ENCODE measurements at places on chromosomes 3 and 15.

DNA sequence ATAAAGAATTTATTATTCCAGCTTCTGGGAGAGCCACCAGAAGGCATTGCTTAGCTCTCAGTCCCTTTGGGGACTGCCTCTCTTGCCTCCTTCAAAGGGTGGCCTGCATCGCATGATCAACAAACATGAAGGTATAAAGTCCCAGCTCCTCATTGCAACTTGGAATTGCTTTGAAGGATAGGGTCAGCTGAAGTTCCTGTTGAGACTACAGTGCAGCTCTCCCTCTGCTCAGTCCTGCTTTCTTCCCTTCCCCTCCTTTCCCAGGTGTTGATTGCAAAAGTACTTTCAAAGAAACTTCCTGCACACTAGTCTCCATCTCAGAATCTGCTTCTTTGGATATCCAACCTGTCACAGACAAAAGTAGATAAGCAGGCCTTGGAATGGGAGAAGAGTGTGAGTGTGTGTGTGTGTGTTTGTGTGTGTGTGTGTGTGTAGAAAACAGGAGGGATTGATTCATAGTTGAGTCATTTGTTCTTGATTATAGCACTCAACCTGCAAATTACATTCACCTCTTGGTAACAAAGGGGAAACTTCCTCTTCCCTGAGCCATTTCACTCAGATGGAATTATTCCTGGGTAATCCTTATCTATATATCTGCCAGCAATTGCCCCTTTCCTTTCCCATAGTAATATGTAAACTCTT, 13.7 kb downstream of the CCR8 start:
- DNase-seq = no peak

DNA sequence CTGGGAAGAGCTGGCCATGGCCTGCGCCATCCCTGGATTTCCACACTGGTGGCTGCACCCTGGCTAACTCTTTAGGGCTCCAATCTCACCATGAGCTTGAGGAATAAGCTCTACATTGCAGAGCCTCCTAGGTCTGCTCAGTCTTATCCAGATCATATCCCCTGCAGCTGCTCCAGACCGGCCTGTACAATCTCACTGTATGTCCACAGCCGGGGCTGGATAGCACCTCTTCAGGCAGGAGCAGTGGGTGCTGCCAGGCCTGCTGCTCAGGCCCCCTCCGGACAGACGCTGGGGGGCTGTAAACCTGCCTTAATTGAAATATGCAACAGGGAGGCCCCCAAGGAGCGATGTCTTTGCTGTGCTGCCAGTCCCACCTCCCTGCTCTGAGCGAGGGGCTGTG, 15.6 kb downstream of the INSYN1 start:
- DNase-seq = no peak

DNA sequence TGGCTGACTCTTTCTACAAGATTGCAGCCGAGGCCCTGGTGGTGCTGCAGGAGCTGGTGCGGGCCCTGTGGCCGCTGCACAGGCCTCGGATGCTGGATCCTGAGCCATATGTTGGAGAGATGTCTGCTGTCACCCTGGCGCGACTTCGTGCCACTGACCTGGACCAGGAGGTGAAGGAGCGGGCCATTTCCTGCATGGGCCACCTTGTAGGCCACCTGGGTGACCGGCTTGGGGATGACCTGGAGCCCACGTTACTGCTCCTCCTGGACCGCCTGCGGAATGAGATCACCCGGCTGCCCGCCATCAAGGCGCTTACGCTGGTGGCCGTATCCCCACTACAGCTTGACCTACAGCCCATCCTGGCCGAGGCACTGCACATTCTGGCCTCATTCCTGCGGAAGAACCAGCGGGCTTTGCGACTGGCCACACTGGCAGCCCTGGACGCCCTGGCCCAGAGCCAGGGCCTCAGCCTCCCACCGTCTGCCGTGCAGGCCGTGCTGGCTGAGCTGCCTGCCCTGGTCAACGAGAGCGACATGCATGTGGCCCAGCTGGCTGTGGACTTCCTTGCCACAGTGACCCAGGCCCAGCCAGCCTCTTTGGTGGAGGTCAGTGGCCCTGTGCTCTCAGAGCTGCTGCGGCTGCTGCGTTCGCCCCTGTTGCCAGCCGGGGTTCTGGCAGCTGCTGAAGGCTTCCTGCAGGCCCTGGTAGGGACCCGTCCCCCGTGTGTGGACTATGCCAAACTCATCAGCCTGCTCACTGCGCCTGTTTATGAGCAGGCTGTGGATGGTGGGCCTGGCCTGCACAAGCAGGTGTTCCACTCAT, 20.3 kb downstream of the CAND2 start:
- DNase-seq = no peak

- DNase-seq = peak; percentile 82
These were observed 12.0 kb downstream of the FSTL1 start for GRCh38 chr3:120438665-120439370.

DNA sequence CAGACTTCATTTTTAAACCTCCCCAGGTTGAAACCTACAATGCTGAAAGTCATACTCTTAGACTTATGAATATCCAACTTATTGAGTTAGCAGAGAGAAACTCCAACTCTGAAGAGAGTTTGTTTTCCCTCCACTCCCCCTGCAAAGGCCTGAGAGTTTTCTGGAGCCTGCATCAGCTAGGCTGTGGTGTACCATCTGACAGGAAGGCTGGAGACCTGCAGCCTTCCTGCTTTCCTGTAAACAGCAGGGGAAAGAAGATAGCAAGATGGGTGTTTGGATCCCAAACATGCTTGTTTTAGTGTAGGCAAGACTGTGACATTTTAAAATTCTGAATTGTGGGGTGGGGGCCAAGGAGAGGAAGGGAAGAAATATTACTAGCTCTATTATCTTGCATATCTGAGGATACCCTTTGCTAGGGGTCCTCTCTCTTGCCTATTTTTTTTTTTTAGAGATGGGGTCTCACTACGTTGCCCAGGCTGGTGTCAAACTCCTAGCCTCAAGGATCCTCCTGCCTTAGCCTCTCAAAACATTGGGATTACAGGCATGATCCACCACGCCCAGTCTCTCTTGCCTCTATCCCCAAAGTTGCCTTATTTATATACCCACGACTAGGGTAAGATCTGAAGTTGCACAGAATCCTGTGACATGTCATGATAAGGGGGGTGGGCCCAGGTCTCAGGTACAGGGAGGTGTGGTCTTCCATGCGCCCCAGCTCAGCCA, 51.0 kb upstream of the USP3 start:
- no peak for DNase-seq

- DNase-seq = no peak
These were observed 539.2 kb downstream of the VGLL3 start for GRCh38 chr3:86451749-86452148.

- DNase-seq = no peak
These were observed 172.8 kb upstream of the C2CD4B start for GRCh38 chr15:62337934-62338333.

GRCh38 chr15:25690673-25691543, 172.2 kb downstream of the ATP10A start:
- no peak for DNase-seq

DNA sequence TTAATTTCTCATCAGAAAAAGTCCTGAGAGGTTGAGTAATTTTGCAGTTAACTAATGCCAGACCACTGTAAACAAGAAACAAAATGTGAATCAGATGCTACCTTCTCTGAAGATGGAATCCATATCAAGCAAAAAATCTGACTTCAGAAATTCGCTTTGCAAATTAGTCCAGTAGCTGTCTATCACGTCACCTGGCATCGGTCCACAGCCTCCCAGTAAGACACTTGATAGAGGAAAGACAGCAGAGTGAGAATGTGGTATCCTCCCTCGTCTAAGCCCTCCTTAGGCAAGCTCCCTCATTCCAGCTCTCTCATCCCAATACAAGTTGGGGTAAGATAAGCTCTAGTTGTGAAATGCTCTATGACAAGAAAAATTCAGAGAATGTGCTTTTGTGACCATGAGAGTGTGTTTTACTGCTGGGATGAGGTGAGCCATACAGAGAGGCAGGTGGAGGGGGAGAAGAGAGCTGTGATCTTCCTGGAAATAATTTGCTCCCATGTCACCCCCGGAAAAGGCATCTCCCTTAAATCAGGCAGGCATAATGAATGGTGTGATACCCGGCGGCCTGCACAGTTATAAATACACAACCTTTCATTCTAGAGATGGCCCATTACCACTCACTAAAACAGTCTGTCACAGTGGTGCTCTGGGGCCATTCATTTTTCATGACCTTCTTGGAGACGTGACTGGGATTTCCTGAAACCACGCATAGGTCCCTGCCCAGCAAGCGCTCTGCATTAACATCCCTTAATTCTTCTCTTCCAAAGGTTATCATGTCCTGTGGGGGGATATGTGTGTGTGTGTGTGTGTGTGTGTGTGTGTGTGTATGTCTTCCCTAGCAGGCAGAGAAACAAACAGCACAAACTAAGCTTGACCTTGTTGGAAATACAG, 602.0 kb upstream of the KCNMB2 start:
- no peak for DNase-seq

GRCh38 chr3:26622621-26623418, at the start of gene LRRC3B:
LRRC3B (plus strand) TSS chr3:26622772; CDS start chr3:26709673, 86,901 bp downstream.
- DNase-seq = peak; percentile 71

DNA sequence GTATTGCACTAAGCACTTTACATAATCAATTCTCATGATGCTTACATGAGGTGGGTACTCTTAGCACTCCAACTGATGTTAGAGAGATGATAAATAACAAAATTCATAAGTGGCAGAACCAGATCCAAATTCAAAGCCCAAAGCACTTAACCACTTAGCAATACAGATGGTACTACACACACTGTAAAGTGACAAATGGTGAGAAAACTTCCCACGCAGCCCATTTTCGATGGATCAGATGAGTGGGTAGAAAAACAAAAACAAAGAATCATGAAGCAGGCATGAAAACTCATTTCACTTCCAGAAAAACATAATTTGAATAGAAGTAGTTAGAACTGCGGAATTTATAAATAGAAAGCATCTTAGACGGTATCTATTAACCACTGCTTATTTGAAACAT, 66.2 kb downstream of the FRMD4B start:
- DNase-seq = no peak

DNA sequence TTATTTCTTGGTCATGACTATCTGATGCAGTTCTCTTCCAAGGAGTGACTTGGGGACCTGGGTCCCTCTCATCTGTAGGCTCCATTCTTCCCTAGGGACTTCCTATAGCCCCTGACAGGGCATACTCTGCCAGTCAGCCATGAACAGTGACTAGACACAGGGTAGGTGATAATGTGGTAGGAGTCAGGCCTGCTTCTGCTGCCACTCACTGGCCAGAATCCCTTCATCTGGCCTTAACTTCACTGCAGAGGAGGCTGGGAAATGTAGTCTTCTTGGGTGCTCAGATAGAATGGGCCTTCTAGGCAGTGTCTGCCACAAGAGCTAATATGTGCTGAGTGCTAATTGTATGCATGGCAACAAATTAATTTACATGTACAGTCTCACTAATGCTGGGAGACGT, 84.5 kb downstream of the CACNA2D3 start:
- no peak for DNase-seq

GRCh38 chr15:100665570-100665969, 63.2 kb downstream of the ASB7 start:
- no peak for DNase-seq

- no peak for DNase-seq
These were observed 16.0 kb upstream of the MEGF11 start for GRCh38 chr15:66269326-66270090.

DNA sequence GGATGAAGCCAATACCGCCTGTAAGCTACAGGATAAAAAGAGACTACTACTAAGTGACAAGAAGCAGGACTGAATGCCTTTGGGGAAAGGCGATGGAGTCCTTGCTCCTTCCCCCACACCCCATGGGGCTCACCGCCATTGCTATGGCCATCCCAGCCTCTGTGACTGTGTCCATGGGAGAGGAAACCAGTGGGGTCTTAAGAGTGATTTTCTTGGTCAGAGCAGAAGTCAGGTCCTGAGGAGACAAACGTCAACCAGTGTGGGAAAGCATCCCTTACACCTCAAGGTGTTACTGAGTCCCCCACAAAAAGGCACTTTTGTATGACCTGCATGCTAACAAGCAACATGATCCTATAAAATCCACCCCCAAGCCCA, 913 bp downstream of the IMPDH2 start:
- DNase-seq = no peak

DNA sequence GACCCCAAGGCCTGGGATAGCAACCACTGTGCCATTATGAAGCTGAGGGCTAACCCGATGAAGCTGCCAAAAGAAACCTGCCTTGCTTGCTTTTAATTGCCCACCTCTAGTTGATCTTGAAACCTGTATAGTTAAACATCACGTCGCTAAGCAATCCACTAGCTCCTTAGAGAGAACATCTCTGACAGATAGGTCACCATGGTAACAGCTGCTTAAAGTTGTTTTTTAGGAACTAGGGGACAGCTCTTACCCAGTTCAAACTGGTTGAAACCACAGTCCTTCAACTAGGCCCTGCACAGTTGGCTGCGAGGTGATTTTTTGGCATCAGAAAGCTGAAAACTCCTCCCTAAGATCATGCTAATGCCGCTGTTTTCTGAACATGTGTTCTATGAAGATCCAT, 135.7 kb downstream of the EBLN2 start:
- DNase-seq = no peak

- DNase-seq = no peak
These were observed 32.7 kb downstream of the CCNL1 start for GRCh38 chr3:157127268-157127667.

GRCh38 chr3:164539215-164539614, 539.1 kb downstream of the SI start:
- no peak for DNase-seq

- no peak for DNase-seq
These were observed 17.7 kb downstream of the TICRR start for GRCh38 chr15:89593018-89593417.

- no peak for DNase-seq
These were observed 26.3 kb upstream of the TIPARP start for GRCh38 chr3:156648086-156648485.

DNA sequence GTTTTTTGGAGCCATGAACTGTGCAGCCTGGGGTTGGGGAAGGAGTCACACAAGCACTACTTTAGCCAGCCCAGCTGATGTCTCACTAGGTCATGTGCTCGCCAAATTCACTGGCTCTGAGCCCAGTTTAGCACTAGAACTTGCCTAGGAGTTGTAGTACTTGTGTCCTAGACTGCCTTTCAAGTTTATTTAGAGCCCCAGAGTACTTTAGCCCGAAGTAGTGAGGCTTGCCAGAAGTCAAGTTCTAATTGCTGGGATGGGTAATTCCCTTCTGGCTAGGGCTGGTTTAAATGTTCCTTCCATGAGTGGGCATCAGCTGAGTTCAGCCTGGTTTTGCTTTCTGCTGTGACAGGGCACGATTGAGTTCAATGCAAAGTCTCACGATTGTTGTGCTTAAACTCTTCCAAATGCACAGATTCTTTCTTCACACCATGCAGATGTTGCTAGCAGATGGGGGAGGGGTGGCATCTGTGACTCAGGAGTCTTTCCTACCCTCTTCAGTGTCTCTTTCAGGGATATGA, 228.2 kb upstream of the ZPLD1 start:
- peak; percentile 45 for DNase-seq

GRCh38 chr15:80758130-80758745, 20.9 kb upstream of the CEMIP start:
- DNase-seq = no peak

GRCh38 chr3:126770096-126770495, 66.1 kb downstream of the CHCHD6 start:
- DNase-seq = no peak

Measured in right hindlimb (tissue), 1 donor.